ENCODE measurements at places on chromosomes 4 and X. TPM values are rescaled to one million over a fixed set of nuclear protein-coding genes. Genes with fewer than 3 reads are reported as not detected.

TAF7L gene
- total RNA-seq: 1.6 TPM

GLOD5 gene
- not detected for total RNA-seq

ATP7A gene
- 13.5 TPM for total RNA-seq

S100P gene
- total RNA-seq: not detected

PRKG2 gene
- total RNA-seq: under 0.01 TPM
